Fibroblast of lung (primary cell): ENCODE measurements at places on chromosomes 1 and 21. TPM values are rescaled to one million over a fixed set of nuclear protein-coding genes. Genes with fewer than 3 reads are reported as not detected.

The PROK1 gene
- not detected in 2 replicates for polyA plus RNA-seq

The ZBTB17 gene
- 12.6 and 20.4 TPM in 2 replicates for polyA plus RNA-seq

The SERTAD4 gene
- 0.87 and 7.6 TPM in 2 replicates for polyA plus RNA-seq

The C4BPA gene
- polyA plus RNA-seq: not detected in 2 replicates

The TSTD1 gene
- 0.24 and 7.5 TPM in 2 replicates for polyA plus RNA-seq

The FCER1G gene
- 0.21 and 0.85 TPM in 2 replicates for polyA plus RNA-seq

The CSMD2 gene
- 2.2 and 5.7 TPM in 2 replicates for polyA plus RNA-seq

The PAPPA2 gene
- 0.24 and 0.28 TPM in 2 replicates for polyA plus RNA-seq

The KCNK2 gene
- polyA plus RNA-seq: 25.6 and 29.7 TPM in 2 replicates

The SV2A gene
- polyA plus RNA-seq: 26.8 and 35.8 TPM in 2 replicates

The CD5L gene
- not detected in 2 replicates for polyA plus RNA-seq

The TRMT1L gene
- 19.4 and 19.6 TPM in 2 replicates for polyA plus RNA-seq

The FCRL1 gene
- not detected in 2 replicates for polyA plus RNA-seq

The FHAD1 gene
- polyA plus RNA-seq: 0.09 and 0.37 TPM in 2 replicates

The ERO1B gene
- 1.7 and 2.2 TPM in 2 replicates for polyA plus RNA-seq

The RGS13 gene
- 0.10 TPM in 1 of 2 replicates, not detected in the other for polyA plus RNA-seq

The LRRC71 gene
- polyA plus RNA-seq: 0.16 and 1.8 TPM in 2 replicates

The VASH2 gene
- 0.22 and 0.46 TPM in 2 replicates for polyA plus RNA-seq

GRCh38 chr1:20725189-20726117 is 7.0 kb downstream of the SH2D5 start:
- peak; percentile 68 for DNase-seq

- no peak for DNase-seq
These were observed 55.8 kb downstream of the CHD5 start for GRCh38 chr1:6124341-6124740.

DNA sequence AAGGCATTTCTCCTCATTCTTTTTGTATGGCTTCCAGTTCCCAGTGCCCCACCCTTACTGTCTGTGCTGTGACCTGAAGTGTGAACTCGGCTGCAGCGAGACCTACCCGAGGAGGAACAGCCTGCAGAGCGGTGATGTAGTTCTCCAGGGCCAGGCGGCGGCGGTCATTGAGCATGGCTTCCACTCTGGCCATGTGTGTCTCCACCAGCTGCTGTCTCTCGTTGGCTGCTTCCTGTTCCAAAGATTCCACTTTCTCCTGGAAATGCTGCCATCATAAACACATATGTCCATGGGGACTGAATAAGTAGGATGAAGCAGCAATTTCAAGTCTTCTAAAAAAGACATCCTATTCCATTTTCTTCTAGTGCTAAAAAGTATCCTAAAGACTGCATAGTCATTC is 195.6 kb downstream of the APP start:
- DNase-seq: no peak

- DNase-seq: peak; percentile 44
These were observed 64.3 kb downstream of the ANKRD13C start for GRCh38 chr1:70290218-70290617.

GRCh38 chr1:44714944-44715571 is 15.9 kb downstream of the RNU5D-1 start:
- DNase-seq: peak; percentile 80

DNA sequence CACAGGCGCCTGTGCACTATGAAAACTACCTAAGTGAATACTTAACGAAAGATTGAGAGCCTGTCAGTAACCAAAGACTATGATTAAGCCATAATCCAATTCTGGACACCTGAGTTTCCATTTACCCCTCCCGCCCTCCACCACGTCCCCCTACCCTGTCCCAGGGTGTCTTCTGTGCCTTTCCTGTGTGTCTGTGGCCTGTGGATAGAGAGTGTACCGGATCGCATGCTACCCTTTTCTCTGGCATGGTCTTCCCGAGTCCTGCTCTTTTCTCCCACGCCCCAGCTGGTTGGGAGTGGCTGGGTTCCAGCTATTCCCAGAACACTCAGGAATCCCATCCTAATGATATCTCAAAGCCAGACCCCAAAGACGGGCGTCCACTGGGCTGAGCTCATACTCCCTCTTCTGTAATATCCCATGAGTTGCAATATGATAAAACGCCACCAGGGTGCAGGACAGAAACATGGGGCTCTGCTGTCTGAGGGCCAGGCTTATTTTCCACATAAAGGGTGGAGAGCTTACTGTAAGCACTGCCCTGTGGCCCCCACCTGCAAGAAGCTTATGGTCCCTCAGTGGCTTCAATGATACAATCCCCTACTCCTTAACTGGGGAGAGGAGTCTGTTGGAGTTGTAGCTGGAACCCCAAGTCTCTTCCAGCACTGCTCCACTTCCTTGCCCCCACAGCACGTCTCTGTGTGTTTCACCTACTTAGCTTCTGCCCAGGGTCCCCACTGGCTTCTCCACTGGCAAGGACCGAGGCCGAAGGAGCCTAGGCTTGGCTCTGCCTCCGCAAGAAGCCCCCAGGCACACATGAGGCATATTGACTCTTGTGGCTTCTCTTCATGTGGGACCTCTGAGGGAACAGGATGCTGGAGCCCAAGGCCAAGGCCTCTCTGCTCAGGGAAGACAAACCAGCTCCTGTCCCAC is 17.6 kb upstream of the ALX3 start:
- DNase-seq: peak; percentile 36

DNA sequence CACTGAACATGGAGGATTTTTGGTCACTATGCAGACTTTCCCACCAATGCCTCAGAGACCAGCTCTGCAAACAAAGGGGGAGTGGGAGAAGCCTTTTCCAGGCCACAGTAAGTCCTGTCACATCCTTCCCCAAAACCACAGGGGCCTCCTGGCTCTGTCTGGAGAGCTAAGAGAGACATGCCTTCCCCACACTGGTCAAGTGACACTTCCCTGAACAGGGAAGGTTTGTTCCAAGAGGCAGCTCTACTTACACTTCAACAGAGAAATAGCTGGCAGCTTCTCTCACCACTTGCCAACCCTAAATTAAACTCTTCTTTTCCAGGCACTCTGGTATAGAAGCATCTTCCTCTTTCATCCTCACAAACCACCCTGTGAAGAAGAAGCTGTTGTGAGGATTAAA is 39.7 kb downstream of the EDN2 start:
- DNase-seq: no peak

DNA sequence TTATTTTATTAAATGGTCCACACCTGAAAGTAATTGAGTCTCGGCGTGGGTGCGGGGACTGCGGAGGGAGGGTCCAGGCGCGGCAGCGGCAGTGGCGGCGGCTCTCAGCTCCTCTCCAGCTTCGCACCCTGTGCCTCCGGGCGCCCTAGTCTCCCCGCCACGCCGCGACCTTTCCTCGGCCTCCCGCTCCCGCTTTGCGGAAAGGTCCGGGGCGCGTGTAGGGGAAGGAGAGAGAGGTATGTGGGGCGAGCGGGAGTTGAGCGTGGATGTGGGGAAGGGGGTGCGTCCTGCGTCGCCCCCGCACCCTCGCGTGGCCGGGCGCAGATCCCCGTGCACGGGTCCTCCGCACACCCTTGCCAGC is 13.4 kb upstream of the ALX3 start:
- DNase-seq: no peak

DNA sequence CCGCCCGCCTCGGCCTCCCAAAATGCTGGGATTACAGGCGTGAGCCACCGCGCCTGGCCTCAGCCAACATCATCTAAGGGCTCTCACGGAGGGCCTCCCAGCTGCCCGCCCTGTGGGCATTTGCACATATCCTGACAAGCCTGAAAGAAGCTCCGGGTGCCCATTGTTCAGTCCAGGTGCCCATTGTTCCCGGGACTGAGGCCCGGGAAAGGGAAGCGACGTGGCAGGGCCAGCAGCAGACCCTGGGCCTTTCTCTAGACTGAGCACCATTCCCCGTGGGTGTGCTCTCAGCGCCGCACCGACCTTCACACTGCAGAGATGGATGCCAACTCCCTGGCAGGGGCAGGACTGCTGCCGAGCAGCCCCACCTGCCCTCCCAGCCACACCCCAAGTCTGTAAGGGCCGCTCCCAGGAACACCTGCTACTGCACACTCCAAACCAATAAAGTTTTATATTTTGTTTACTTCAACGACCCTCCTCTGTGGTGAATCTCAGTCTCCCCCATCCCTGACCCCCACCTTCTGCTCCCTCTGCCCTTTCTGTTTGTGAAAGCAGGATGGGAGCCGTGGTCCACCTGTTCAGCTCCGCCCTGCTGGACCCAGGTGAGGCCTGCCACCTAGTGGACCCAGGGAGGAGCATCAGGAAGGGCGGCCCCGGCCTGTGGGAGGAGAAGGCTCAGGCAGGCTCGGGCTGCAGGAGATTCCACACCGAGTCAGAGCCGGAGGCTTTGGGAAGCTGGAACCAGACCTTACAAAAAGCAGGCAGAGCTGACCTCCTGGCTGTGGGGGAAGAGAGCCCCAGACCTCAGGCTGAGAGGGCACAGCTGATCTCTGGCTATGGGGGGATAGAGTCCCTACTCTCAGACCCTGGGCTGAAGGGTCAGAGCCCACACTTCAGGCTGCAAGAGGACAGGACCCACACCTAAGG is 1.1 kb upstream of the TMEM82 start:
- peak; percentile 63 for DNase-seq

GRCh38 chr1:91753878-91754277 is 132.1 kb downstream of the TGFBR3 start:
- DNase-seq: no peak

- peak; percentile 96 for DNase-seq
These were observed 546 bp downstream of the NEK7 start for GRCh38 chr1:198157241-198157846.

GRCh38 chr1:241638909-241639622 is 1.1 kb downstream of the CHML start:
- peak; percentile 22 for DNase-seq

GRCh38 chr1:232629250-232630046 is 485 bp downstream of the SIPA1L2 start:
- peak; percentile 13 for DNase-seq

GRCh38 chr1:15727424-15727823 is 8.6 kb upstream of the SLC25A34 start:
- DNase-seq: no peak

GRCh38 chr1:185279571-185279970 is 37.5 kb downstream of the IVNS1ABP start:
- DNase-seq: peak; percentile 51

GRCh38 chr1:226654046-226654667 is 84.9 kb downstream of the ITPKB start:
- peak; percentile 18 for DNase-seq

DNA sequence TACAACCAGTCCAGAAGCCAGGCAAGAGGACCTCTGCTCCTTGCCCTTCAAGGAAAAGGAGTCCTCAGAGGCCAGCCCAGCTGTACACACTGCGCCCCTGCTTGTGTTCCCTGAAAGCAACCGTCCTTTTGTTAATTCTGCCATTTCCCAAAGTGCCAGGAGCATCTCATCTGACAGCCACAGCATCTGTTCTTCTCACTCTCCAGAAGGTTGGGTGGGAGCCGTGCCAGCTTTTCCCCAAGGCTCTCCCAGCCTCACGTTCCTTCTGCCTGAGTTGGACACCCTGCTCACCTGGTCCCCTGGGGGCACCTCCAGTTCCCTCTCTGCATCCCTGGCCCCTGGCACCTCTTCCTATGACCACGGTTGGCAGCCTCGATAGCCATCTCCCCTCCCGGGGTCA is 10.5 kb upstream of the CNTN2 start:
- no peak for DNase-seq

GRCh38 chr1:203290261-203291089 is 14.8 kb upstream of the BTG2 start:
- DNase-seq: peak; percentile 81

DNA sequence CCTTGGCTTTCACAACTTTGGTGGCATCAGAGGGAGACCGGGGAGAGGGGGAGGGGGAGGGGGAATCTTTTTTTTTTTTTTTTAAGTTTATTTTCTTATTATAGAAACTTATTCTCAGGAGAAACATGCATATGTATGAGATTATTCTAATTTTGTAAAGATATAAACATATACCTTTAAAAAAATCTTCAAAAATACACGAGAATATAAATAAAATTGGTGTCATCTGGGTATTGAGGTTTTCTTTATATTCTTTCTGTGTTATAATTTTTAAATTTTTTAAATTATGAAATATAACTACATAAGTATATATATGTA is 18.9 kb upstream of the SNRPE start:
- DNase-seq: no peak

DNA sequence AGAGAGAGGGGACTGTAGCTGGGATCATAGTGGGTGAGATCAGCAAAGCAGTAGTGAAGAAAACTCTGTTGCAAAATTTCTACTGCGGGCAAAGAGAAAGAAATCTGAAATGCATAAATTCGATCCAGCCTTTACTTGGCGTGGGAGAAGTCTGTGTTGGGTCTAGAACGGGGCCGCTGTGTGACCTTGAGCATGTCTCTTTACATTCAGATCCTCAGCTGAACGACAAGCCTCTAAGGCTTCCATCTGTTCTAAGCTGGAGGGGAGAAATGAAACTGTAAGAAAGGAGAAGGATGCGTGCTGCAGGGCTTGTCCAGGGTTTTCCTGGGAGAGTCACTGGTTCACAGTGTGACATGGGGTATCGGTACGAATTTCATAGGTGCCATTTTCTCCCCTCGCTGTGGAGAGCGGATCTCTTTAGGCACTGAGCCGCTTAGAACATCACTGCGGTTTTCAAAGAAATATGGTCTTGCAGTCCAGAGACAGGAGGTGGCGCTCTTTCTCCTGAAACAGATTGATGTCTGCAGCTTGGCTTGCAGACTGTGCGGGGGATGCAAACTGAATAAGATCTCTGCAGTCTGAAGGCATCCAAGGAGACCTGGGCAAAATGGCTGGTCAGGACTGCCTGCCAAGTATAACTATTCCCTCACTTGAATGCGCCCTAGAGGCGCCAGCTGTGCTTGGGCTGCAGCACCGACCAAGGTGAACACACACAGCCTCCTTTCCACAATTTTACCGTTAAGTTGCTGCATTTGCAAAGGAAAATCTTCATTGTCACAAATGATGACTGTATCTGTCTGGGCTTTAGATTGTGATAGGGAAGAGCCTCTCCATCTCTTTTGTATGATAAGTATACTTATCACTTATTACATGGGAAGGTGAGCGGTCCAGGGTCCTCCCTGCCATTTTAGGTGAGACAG is 104.1 kb downstream of the XCL2 start:
- DNase-seq: peak; percentile 85

- DNase-seq: no peak
These were observed 125.6 kb upstream of the ADAR start for GRCh38 chr1:154733621-154734020.

- DNase-seq: peak; percentile 65
These were observed 12.5 kb downstream of the FOXJ3 start for GRCh38 chr1:42322577-42322976.

GRCh38 chr1:23567996-23568607 is 8.8 kb upstream of the ID3 start:
- no peak for DNase-seq

DNA sequence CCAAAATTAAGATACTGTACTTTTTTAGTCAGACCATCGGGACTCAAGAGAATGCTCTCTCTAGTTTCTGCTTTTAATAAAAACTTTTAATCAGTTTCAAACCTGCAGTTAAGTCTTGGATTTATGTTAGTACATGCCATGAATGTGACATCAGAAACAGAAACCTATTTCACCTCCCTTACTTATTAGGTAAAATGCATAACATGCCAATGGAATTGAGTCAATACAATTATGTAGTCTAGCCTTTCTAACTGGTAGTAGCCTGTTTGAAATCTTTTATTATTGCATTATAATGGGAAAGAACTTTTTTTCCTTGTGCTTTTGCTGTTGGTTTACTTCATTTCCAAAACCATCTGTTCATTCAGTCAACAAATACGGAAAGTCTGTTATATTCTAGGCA is 4.8 kb downstream of the PHACTR4 start:
- DNase-seq: peak; percentile 10

- peak; percentile 31 for DNase-seq
These were observed 147.2 kb downstream of the CHD1L start for GRCh38 chr1:147389532-147390184.
